NB4 (cell line): ENCODE measurements at places on chromosomes 12 and 14.

GRCh38 chr14:29486132-29486531, 441.5 kb downstream of the PRKD1 start:
- no peak for DNase-seq

- no peak for DNase-seq
Measured at GRCh38 chr12:124621296-124621660, 53.9 kb upstream of the NCOR2 start.

DNA sequence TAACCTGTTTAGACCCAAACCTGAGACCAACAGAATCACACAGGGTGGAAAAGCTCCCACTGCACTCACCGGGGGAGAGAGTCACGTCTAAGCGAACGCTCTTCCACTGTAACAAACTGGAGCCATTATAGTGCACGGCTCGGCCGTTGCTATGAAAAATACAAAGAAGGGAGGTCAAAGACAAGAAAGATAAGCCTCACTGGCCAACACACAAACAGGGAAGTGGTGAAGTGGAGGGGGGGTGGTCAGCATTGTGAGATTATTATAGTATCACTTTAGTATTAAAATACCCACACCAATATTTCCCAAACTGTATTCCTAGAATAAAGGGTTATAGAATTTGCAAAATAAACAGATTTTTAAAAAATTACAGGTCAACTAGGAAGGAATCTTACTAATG, 90.9 kb downstream of the TRAFD1 start:
- DNase-seq: no peak

GRCh38 chr14:52080158-52080800, 11.4 kb upstream of the NID2 start:
- DNase-seq: no peak

DNA sequence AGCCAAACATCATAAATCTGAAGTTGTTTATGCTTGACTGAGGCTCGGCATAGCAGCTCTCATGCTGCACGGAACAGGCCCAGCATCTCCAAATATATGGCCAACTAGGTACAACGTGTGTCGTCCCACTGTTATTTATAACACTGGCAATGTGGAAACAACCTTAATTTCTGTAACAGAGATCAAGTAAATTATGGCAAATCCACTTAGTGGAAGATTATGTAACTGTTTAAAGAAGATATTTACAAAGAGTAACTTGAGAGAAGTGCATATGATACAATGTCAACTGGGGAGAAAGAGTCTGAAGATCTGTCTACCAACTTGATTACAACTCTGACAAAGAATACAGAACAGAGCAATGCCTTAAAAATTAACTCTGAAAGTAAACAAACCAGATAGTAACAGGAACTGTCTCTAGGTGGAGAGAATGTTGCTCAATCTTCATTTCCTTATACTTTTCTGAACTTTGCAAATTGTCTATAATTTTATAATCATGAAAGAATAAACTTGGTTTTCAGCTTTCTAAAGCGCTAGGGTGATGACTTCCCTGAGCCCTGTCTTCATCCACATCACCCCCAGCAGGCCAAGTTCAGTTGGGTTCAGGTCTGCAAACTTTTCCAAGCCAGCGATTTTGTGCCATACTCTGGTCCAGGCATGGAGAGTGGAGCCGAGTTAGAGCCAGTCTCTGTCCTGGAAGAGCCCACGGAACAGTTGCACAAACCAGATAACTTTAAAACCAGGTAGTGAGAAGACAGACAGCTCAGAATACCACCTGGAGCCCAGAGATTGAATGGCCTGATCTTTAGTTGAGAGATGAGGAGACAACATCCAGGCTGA, 44.3 kb upstream of the BDKRB2 start:
- no peak for DNase-seq

DNA sequence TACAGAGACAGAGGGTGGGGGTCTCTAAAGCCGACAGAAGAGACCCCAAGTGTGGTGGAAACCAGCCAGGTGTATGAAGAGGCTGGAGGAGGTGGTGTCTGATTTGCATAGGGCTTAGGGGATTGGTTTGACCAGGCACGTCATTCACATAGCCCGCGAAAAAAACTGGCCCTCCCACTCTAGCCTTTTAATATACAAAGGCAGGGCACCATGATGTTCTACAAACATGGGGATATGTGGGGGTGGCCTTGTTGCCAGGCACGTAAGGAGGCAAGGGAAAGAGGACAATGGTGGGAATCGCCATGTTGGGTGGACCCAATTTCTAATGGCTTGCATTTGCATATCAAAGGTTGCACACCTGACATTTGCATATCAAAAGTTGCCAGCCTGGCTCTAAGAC, 13.2 kb downstream of the LALBA start:
- DNase-seq: no peak

GRCh38 chr14:78248501-78249090, 78.4 kb downstream of the NRXN3 start:
- no peak for DNase-seq

GRCh38 chr12:112422531-112422930, 3.8 kb downstream of the PTPN11 start:
- no peak for DNase-seq

GRCh38 chr14:93033084-93033982, 82.4 kb downstream of the ITPK1 start:
- DNase-seq: no peak

DNA sequence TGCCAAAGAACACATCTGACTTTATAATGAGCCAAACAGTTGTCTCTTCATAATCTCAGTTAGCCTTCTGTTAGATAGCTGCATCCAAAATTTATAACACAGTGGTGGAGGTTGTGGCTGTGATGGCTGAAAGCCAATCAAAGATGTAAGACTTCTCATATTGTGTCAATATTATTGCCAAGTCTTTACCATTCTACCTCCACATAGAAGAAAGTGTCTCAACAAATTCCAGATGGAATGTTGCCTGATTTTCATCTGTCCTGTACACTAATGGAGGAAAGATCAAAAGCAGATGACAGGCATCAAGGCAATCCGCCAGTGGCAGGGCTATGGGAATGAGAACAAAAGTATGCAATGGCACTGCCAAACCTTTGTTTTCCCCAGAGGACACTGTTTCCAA, 813.1 kb upstream of the NOVA1 start:
- DNase-seq: no peak
